ENCODE measurements at places on chromosomes 13 and 19.
A peak's percentile ranks its signal among the peaks of the same experiment; 100 is the strongest.

GRCh38 chr19:41705393-41706174 lies 2.8 kb upstream of the CEACAM5 start:
- DNase-seq: no peak

GRCh38 chr13:108566413-108567170 lies 62.8 kb upstream of the MYO16 start:
- no peak for DNase-seq

DNA sequence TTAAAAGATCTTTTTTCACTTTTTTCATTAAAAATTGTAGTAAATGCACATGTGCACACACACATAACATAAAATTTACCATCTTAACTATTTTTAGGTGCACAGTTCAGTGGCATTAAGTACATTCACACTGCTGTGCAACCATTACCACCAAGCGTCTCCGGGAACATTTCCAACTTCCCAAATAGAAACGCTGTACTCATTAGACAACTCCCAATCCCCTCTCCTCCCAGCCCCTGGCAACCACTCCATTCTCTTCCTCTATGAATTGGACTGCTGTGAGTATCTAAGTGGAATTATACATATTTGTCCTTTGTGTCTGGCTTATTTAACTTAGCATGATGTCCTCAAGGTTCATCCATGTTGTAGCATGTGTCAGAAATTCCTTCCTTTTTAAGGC lies 11.6 kb downstream of the GJB2 start:
- DNase-seq: no peak

DNA sequence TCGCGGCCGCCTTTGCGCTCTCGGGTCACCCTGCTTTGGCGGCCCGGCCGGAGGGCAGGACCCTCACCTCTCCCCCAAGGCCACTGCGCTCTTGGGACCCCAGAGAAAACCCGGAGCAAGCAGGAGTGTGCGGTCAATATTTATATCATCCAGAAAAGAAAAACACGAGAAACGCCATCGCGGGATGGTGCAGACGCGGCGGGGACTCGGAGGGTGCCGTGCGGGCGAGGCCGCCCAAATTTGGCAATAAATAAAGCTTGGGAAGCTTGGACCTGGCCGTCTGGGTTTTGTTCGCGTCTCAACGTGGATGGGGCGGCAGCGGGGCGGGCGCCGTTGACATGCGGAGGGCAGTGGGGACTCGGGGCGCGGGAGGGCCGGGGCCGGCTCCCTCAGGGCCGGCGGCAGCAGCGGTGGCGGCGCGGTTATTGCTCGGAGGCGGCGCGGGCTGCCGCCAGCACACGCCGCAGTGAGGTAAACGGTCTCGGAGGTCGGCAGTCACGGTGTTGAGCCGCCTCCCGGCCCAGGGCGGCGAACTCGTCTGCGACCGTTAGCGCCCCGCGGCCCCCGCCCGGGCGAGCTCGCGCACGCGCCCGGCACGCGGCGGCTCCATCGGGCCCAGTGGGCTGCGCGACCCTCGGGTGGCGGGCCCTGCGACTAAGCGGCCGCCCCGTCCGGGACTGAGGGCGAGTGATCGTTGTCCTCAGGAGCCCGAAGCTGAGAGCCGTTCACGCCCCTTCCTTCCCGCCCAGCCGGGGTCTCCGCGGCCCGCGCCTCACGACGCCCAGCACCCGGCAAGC lies 9.4 kb downstream of the CBARP start:
- no peak for DNase-seq

DNA sequence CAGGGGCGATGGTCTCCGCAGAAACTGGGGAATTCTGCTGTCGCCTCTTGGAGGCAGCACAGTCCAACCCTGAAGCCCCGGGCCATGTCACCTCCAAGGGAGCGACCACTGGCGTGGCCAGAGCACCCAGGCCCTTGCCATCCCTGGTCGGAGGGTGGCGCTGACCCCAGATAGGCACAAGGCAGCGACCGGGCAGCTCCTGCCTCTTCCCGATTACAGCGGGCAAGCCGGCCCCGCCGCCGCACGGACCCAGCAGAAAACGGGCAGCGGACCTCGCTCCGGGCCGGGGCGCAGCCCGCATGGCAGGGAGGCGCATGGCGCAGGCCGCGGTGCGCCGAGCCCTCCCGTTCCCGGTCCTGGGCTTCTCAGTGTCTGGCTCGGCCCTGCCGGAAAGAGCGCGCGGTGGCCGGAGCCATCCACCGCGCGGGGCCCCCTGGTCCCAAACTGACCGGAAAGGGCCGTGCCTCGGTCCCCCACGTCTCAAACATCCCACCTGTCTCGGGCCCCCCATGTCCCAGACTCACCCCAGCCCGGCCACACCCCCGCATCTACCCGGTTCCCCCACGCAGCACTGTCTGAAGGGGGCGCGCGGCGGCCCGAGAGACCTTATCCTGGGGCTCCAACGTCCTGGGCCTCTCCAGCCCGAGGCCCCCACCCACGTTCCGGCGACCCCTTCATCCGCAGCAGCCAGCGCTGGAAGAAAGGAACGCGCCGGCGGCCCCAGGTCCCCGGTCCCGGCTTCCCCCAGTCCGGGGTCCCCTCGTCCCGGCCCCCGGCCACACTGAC lies 727 bp downstream of the CERS1 start:
- no peak for DNase-seq

DNA sequence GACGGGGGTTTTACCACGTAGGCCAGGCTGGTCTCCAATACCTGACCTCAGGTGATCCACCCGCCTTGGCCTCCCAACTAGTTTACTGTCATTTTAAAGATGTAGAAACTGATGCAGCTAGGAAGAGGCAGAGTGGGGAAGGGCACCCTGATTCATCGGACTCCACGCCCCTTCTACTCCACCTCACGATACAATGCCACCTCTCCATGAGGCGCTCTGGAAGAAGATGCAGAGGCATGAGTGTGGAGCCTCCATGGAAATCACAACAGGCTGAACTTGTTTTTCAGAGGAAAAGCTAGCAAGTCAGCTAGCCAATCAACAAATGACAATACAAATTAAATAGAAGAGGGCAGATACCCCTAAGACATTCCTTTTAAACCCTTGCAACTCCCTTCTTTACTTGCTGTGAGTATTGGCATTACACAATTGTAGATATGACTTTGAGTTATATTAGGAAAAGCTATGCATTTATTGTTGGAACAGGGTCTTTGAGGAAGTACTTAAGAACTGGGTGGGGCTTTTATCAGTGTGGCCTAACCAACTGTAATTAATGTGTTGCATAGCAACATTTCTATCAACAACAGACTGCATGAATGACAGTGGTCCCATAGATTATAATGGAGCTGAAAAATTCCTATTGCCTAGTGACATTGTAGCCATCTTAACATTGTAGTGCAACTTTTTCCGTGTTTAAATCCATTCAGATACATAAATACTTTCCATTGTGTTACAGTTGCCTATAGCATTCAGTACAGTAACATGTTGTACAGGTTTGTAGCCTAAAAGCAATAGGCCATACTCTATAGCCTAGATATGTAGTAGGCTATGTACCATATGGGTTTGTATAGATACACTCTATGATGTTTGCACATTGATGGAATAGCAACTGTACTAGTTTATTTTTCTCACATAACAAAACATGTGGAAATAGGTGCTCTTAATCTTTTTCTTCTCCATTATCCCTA lies 17.6 kb downstream of the WDFY2 start:
- DNase-seq: no peak

GRCh38 chr13:110589793-110590390 lies 25.5 kb upstream of the NAXD start:
- DNase-seq: no peak

GRCh38 chr19:3601021-3601420 lies 5.7 kb downstream of the TBXA2R start:
- DNase-seq: no peak

DNA sequence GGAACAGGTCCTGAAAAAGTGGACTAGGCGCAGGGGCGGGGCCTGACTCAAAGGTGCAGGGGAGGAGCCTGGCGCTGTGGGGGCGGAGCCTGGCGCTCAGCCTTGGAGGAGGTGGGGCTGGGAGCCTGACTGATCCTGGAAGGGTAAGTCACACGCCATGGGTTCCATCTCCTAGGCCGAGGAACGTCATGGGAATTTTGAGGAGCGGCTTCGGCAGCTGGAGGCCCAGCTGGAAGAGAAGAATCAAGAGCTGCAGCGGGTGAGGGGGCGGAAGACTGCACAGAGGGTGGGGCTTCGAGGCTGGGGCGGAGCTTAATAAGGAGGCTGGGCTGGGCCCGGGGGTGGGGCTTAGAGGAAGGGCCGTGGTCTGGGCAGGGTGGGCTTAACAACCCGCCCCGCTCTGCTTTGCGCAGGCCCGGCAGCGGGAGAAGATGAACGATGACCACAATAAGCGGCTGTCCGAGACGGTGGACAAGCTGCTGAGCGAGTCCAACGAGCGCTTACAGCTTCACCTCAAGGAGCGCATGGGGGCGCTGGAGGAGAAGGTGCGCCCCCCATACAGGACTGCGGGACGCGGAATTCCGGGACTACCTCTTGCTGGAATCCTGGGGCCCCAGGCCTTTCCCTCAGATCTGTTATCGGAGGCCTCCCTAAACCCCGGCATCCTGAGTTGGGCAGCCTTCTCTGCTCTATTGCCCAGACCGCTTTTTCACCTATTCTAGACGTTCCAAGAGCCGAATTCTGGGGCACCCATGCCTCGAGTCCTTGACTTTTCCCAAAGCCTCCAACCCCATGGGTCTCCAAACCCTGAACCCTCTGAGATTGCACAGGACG lies 14.5 kb downstream of the PPFIA3 start:
- DNase-seq: no peak

DNA sequence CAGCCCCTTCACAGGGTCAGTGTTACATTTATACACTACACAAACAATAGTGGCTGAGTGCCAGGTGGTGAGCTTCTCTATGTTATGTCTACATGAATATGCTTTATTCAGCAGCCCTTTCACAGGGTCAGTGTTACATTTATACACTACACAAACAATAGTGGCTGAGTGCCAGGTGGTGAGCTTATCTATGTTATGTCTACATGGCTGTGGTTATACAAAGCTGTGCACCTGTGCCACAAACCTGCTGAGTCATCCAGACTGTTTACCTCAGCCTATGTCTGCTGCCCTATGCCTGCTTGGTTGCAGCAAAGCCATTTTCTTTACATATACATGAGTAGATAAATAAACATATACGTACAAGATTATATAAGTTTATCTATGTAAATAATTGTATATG lies 76.5 kb downstream of the ZNF726 start:
- DNase-seq: no peak

DNA sequence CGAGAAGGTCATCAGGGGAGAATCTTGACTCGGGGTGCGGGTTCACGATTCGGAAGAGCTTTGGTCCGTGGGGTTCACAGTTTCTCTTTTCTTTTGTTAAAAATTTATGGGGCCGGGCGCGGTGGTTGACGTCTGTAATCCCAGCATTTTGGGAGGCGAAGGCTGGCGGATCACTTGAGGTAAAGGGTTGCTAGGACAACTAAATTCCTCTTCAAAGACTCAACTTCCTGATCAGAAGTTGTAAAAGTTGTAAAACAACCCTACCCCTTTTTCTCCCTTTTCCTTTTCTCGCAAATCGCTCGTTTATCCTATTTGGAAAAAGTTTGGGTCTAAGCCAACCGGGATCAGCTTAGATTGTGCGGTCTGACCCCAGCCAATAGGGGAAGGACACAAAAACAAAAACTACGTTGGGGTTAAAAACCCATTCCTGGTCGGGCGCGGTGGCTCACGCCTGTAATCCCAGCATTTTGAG lies 673 bp downstream of the ZNF486 start:
- DNase-seq: peak; percentile 19

DNA sequence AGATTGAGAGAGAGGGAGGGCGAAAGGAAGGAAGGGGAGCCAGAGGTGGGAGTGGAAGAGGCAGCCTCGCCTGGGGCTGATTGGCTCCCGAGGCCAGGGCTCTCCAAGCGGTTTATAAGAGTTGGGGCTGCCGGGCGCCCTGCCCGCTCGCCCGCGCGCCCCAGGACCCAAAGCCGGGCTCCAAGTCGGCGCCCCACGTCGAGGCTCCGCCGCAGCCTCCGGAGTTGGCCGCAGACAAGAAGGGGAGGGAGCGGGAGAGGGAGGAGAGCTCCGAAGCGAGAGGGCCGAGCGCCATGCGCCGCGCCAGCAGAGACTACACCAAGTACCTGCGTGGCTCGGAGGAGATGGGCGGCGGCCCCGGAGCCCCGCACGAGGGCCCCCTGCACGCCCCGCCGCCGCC lies at the start of gene TNFSF11:
Gene TNFSF11, plus strand, starts transcription at position 142 of the 400 bp plus-strand sequence. Its CDS starts 152 bp downstream, at position 294.
- DNase-seq: no peak

DNA sequence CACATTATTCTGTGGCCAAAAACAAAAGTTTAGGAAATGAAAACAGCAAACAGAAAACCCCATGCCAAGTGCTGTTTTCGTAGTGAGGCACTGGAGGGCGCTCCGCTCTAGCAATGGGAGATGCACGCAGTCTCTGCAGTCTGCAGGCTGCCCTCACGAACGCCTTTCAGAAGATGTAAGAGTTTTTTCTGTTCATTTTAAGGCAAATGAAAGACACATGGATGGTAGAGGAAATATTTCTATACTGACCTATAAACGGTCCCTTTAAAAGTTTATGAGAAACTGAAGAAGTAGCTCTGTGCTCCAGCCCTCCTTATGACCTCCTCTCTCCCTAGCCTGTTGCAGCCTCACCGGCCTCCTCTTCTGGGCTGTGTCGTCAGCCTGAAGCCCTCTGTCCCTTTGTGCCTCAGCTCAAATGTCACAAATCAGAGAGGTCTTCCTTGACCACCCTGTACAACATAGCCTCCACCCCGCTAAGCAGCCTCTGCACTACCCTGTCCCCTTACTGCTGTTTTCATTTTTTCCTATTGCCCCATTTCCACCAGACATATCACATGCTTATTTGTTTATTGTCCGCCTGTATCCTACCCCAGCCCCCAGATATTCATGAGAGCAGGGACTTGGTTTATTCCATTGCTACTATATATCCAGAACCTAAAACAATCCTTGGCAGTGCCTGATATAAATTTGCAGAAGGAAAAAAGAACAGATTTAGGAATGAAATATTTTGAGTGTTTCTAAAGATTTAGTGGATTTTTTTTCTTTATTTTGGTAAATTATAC lies 116.4 kb downstream of the TM9SF2 start:
- no peak for DNase-seq

GRCh38 chr13:93814658-93815057 lies 588.1 kb downstream of the GPC6 start:
- no peak for DNase-seq

DNA sequence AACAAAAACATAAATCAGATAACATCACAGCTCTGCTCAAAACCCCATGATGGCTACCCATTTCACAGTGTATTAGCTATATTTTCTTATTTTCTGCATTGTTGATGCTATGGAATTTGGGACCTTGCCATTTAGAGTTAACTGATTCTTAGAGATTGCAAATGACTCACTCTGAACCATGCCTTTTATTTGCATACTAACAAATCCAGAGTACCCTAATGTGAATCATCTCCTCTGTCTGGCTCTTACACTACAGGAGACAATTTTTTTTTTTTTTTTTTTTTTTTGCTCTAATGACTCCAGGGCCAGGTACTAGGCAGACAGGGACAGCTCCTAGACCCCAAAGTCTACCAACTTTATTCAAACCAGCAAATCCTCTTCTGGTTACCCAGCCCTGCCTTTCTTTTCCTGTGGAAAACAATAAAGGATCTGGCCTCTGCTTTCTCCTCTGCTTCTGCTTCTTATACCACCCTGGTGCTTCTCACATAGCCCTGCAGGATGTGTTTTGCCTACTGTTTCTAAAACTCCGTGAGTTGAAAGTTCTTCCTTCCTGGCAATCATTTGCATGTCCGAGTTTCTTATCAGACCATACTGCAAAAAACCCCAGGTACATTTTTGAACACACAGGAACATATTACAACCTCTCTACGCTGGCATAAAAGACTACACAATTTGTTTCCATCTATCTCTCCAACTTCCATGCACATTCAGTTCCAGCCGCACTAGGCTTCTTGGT lies 10.6 kb upstream of the ZNF460 start:
- DNase-seq: peak; percentile 39

Measured in retinal pigment epithelial cell (primary cell).